ENCODE measurements at places on chromosomes 4 and X.

DNA sequence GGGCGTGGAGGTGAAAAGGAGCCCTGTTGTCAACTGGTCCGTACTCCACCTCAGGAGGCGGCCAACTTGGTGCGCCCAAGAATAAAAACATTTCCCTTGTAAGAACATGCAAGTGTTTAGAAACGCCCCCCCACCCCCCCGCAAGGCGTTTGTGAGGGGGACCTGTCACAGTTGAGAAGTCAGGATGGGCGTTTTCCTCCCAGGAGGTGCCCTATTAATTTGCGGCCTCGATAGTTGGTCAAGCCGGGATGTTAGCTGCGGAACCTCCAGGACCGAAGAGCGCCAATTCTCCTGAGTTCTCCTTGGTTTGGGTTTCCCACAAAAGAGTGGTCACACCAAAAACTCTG lies 651 bp upstream of the SAP30 start:
- DNase-seq, result no peak

GRCh38 chr4:52622564-52622963 lies 36.5 kb downstream of the USP46 start:
- DNase-seq, result no peak

GRCh38 chr4:39348371-39349315 lies 17.5 kb downstream of the RFC1 start:
- no peak for DNase-seq

GRCh38 chr4:42750856-42751255 lies 94.0 kb upstream of the ATP8A1 start:
- DNase-seq, result no peak

- DNase-seq, result peak; percentile 68
Measured at GRCh38 chr4:16916719-16917337, 18.4 kb upstream of the LDB2 start.

GRCh38 chr4:2924286-2924685 lies 38.9 kb downstream of the NOP14 start:
- DNase-seq, result no peak

- DNase-seq, result no peak
Measured at GRCh38 chr4:11894977-11895376, 466.3 kb upstream of the HS3ST1 start.

- no peak for DNase-seq
Measured at GRCh38 chrX:20951016-20951810, 423.0 kb upstream of the CNKSR2 start.

DNA sequence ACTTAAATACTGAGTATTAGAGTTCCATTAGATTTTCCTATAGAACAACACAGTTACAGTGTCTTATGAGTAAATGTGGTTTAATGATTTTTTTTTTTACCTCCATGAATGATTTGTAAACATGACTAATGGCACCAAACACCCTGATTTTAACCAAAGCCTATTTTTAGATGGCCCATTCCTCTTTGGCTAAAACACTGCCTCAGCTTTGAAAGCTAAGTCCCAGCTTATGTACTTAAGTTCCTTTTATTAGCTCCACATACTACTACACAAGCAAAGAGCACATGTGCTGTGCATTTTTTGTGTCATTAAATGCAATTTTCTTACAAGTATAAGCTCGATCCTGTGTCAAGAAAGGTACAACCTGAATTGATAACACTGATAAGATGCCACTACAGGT lies 575.6 kb upstream of the PITX2 start:
- no peak for DNase-seq

- no peak for DNase-seq
Measured at GRCh38 chr4:122692641-122693520, 39.6 kb upstream of the BBS12 start.

DNA sequence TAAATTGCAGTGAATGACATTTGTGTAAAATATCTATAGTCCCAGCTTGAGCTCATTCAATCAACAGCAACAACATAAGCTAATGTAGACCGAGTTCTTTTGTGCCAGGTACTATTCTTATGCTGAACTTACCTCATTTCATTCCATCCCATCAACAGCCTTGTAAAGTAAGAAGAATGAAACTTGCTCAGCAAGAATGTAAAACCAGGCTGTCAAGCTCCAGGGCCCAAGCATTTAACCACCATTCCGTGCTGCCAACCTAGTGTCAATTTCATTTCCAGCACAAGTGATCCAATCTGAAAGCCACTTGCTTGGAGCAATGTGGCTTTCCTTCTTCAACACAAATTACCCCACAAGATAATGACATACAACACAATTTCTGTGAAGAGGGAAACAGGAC lies 36.6 kb downstream of the RASSF6 start:
- no peak for DNase-seq

- DNase-seq, result peak; percentile 60
Measured at GRCh38 chr4:145936142-145936996, 2.3 kb downstream of the ZNF827 start.

GRCh38 chr4:7461230-7461629 lies 26.5 kb upstream of the PSAPL1 start:
- DNase-seq, result no peak

GRCh38 chrX:1072637-1073377 lies 139.6 kb downstream of the CRLF2 start:
- DNase-seq, result no peak

DNA sequence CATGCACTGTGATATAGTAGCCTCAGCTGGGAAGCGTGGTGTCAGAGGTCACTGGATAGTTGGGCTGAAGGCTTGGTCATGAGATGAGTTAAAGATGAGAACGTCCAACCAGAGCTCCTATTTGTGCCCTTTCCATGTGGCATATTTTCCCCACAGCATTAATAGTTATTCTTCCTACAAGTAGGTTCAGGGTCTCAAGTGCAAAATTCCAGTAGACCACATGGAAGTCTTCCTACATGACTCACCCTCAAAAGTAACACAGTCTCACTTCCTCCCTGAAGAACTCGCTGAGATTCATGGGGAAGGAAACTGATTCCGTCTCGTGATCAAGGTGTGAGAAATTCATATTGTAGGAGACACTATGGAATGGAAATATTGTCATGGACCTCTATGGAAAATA lies 1212.5 kb upstream of the PRKX start:
- DNase-seq, result no peak

DNA sequence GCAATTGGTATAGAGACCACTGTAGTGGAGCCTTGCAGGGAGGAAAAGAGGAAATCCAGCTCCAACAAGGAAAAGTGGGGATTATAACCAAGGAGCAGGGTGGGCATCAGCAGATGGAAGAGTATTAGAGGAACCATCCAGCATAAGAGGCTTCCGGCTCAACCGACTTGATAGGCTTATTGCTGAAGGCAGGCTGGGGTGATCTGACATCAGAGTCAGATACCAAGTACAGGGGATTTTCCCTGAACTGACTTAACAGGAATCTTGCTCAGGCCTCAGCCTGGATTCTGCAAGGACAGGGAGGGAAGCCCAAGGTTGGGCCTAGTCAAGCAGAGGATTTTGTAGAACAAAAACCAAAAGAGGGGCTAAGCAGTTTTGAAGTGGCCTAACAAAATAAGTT lies 129.6 kb downstream of the DCLK2 start:
- no peak for DNase-seq

GRCh38 chrX:129600981-129601424 lies 53.8 kb downstream of the APLN start:
- peak; percentile 33 for DNase-seq

- DNase-seq, result no peak
Measured at GRCh38 chr4:57151481-57151880, 41.3 kb upstream of the IGFBP7 start.

DNA sequence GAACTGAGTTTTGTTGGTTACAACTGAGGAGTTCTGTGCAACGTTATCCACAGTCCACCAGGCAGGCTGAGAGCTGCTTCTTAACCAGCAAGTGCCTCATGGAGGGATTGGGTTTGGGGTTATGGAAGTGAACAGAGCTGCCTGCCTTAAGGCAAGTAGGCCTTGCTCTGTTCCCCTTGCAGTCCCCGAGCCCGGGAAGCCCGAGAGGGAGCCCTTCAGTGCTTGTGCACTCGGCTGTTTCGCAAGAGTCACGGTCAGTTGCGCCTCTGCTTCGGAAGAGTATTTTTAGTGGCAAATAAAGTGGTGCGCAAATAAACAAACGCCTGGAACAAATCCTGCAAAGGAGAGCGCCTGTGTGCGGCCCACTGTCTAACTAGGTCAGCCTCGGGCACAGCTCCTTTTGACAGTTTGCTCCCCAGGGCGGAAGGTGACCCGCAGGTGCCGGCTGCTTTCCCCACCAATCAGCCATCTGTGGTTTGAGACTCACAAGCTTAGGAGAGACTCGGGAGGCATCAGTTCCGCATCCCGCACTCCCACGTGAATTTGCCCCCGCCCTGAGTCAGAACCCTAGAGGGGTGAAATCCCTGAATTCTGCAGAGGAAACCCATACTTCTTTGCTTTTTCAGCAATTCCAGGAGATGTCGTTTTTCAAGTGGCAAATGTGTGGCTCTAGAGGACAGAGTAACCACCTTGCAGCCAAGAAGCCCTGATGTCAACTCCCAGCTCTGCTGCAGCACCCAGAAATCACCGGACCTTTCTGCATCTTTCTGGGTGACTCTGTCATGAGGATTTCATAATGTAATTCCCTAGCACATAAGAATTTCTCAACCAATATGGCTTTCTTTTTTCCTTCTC lies 56.8 kb downstream of the LGI2 start:
- no peak for DNase-seq

GRCh38 chrX:130025256-130025655 lies 42.8 kb downstream of the BCORL1 start:
- no peak for DNase-seq

DNA sequence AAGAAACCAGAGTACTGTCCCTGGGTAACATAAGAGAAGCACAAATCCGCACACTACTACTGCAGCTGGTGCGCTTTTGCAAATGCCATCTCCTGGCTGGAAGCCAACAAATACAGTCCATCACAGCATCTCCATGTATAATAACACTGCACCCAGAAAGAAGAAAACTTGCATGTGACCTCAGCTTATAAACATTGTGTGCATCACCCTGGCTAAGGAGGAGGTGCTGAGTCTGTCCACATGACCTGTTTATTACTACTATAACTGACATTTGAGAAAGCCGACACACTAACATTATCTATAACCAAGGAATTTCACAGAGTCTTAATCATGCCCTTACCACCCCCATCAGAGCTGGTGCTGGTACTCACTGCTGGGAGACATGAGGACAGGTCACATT lies 516.8 kb downstream of the CFAP47 start:
- no peak for DNase-seq
